CD14-positive monocyte (primary cell): ENCODE measurements at places on chromosomes 7 and 10. TPM values are rescaled to one million over a fixed set of nuclear protein-coding genes. Genes with fewer than 3 reads are reported as not detected.

RBP3 gene
- not detected in 2 replicates for polyA plus RNA-seq

LRRD1 gene
- not detected in 2 replicates for polyA plus RNA-seq

KLLN gene
- 0.09 and 0.11 TPM in 2 replicates for polyA plus RNA-seq

CHN2 gene
- polyA plus RNA-seq, result 26.6 TPM

CD36 gene
- 1,135 TPM for polyA plus RNA-seq

PDK4 gene
- 12.4 TPM for polyA plus RNA-seq
